ENCODE measurements at places on chromosomes 16 and 17.
A peak's percentile ranks its signal among the peaks of the same experiment; 100 is the strongest.

- DNase-seq: peak; percentile 69
These were observed 23.2 kb downstream of the DYNC1LI2 start for GRCh38 chr16:66728117-66728787.

- DNase-seq: no peak
These were observed 11.8 kb downstream of the BCAR1 start for GRCh38 chr16:75239542-75240122.

DNA sequence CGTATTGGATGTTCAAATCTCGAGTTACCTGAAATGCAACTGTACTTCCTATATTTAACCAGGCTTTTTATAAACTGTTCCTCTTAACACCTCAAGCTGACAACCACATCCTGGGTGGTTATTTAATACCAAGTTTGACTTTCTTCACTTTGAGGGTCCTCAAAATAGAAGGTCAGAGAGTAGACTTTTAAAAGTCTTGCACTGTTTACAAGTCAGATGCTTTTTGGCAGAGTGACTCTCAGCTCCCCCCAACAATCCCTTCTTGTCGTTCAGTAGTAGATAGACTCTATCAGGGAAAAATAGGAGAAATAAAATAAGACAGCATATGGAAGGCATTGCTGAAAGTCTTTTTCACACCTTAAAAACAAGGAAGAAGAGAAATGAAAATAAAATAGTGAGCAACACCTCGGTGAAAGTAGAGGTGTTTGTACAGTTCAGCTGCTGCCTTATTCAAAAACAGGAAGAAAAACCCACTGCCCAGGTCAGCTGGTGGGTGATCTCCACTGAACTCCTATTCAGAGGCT, 650.4 kb downstream of the WWOX start:
- DNase-seq: no peak

DNA sequence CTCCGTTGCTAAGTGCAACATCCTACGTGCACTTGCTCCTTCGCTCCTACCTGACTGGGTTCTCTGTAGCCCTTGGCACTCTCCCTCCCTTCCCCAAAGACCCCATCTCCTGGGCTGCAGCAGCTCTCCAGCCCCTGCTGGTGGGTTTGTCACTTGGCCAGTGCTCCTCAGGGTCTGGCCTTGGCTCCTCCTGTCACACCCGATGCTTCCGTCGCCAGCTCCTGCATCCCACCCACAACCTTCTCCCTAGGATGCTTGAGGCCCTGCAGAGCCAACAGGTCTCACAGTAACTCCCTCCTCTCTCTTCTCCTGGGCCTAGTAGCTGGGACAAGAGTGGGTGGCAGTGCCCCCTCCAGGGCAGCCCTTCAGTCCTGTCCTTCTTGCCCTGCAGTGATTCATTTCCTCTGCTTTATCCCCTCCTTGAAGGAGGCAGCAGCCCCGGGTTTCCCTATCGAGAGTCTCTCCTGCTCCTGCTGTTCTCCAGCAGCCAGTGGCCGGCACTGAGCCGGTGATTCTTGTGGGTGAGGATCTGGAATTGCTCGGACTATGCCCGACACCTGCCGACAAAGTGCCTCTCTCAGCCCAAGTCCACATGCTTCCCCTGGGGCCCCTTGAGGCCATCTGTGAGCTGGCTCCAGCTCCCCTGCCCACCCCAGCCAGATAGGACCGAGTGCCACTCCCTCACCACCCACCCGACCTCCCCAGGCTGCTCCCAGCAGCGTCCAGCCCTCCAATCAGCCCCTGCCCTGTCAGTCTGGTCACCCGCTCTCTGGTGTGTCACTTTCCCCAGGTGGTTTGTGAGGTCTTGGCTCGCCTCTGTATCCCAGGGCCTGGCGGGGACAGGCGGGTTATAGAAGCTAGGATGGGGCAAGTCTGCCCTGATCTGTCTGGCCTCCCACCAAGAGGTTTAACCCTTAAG, 3.8 kb downstream of the LITAFD start:
- DNase-seq: peak; percentile 46

DNA sequence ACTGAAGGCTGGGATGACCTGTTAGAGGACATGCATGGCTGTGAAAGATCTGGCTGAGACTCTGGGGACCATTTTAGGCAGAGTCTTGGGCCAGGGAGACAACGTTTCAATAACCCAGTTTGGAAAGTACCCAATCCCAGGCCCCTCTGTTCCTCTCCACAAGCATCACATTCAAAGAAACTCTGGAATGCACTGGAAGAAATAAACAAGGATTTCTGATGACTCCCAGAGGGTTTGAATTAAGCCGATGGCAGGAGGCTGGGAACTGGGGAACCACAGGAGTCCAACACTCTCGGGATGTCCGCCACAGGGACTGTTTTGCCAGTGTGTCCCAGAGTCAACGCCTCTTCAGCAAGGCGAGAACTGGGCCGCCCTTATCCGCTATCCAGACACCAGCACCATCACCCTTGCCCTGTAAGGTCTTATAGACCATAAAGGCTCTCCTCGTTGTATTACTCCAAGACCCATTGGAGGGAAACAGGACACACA, 3.3 kb downstream of the PMP22 start:
- DNase-seq: no peak

- no peak for DNase-seq
These were observed 468 bp downstream of the IL4R start for GRCh38 chr16:27314161-27314723.

DNA sequence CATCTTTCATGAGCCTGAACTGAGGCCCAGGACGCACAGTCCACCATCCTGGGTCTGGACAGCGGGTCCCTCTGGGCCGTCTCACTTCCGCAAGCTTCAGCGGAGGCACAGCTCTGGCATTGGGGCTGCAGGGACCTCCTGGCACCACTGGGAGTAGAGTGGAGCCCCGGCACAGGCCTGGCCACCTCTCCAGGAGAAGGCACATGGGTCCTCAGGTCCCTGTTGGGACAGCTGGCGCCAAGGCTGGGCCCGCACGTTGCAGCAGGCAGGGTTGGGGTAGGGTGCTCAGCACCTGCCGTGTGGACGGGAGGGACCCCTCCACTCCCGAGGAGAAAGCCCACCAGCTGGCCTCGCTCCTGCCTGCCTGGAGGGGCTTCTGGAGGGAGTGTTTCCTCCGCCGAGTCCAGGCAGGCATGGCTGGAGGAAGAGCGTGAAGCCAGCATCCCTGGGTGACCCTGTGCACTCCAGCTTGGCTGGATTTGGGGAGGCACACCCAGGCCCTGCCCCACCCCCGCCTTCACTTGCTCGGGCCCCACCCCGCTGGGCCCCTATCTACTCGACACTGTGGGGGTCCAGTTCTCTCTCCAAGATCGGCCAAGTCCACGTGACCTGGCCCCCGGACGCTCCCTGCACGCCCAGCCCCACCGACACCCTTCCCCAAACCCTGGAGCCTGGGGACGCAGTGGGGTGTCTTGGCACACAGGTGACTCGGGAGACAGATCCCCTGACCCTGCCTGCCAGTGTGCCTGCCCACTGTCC, 6.6 kb upstream of the METRNL start:
- no peak for DNase-seq

DNA sequence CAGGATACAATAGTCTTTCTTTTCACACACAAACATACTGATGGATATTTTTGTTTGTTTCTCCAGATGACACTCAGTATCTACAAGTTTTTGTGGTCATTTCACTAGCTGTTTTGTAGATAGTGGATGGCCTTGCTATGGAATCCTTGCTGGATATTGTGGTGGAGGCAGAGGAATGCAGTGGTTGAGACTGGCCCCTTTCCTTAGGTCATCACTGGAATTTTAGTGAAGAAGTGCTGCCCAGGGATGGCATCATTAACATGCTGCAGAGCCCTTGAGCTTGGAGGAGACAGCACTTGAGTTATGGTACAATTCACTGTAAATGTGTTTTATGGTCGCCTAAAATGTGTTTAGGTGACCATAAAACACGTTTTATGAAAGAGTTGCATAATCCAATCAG, 455.9 kb upstream of the HSBP1 start:
- DNase-seq: no peak

- DNase-seq: no peak
These were observed 3.0 kb downstream of the CES3 start for GRCh38 chr16:66964049-66964448.

DNA sequence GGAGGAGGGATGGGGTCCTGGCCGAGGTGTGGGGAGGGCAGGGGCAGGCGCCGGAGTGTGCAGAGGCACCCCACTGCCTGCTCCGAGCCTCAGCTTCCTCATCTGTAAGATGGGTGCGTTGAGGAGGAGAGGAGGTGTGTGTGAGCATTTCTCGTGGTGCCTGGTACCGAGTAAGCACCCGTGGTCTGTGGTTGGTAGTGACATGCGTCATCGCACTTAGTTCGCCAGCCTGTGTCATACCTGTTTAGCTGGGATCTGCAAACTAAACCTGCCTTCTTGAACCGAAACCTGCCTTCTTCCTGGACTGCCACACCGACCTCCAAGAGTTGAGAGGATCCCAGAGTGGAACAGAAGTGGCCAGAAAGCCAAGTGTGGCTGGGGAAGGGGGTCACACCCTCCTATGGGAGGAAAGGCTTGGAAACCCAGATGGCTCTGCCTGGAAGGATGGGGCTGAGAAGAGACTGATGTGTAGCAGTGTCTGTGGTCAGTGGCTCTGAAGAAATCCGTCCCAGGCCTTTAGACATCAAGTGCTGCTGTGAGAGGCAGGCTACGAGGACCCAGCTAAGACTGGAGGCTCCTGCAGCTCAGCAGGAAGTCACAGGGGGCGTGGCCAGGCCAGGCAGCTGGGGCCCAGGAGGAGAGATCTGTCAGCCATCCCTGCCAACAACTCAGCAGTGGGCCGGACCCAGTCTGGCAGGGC, 162.6 kb upstream of the PLCG2 start:
- no peak for DNase-seq

- DNase-seq: no peak
These were observed 2.2 kb upstream of the PLEKHH3 start for GRCh38 chr17:42678951-42679491.

- DNase-seq: no peak
These were observed 9.7 kb upstream of the RAI1 start for GRCh38 chr17:17671369-17672129.

DNA sequence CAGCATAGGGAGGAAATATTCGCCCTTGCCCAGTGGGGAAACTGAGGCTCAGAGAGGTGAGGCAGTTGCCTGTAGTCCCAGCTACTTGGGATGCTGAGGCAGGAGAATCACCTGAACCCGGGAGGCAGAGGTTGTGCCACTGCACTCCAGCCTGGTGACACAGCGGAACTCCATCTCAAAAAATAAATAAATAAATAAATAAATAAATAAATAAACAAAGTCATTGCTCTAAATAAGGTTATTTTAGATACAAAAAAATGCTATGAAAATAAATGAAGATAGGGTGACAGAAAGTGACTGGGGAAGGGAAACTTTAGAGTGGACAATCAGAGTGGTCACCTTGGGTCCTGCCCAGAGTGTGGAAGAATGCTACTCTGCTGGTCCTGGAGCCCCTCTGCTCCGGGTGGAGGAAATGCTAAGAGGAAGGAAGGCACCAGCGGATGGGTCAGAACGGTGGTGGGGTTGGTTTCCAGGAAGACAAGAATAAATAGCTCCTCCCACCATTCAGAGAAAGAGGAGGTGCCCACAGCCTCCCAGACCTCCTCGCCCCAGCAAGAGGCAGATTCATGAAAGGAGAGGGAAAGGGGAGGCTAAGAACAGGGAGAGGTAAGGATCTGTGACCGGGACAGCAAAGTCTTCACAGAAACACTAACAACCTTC, 17.6 kb downstream of the TRPV3 start:
- peak; percentile 1 for DNase-seq

- DNase-seq: no peak
These were observed 16.5 kb upstream of the SPNS3 start for GRCh38 chr17:4417129-4417667.

DNA sequence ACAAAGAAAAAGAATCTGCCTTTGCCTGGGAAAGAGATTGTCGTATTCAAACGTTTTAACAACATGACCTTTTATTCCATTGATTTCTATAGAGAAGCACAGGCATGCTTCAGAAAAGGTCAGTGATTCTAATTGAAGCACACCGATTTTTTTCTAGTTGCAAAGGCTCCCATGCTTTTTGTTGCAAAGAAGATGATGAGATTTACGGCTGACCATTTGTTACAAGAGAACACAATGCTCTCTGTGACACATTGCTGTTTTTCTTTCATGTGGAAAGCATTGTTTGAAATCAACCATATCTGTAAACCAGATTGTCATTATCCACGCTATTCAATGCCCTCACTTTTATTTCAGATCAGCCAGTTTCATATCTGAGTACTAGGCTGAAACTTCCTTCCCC, 99.8 kb downstream of the NLK start:
- DNase-seq: no peak

DNA sequence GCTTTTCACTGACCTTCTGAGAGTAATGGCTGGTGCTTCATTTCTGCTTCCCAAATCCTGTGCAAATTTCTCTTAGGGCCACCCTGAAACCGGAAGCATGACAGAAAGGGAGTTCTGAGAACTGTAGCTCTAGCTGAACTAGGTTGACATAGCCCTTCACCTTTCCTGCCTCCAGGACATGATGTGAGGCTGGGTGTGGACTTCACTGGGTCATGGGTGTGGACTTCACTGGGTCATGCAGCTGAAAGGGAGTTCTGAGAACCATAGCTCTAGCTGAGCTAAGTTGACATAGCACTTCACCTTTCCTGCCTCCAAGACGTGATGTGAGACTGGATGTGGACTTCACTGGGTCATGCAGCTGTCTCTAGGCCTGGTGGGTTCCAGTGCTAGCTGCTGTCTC, 54.3 kb upstream of the NLRP1 start:
- DNase-seq: no peak

DNA sequence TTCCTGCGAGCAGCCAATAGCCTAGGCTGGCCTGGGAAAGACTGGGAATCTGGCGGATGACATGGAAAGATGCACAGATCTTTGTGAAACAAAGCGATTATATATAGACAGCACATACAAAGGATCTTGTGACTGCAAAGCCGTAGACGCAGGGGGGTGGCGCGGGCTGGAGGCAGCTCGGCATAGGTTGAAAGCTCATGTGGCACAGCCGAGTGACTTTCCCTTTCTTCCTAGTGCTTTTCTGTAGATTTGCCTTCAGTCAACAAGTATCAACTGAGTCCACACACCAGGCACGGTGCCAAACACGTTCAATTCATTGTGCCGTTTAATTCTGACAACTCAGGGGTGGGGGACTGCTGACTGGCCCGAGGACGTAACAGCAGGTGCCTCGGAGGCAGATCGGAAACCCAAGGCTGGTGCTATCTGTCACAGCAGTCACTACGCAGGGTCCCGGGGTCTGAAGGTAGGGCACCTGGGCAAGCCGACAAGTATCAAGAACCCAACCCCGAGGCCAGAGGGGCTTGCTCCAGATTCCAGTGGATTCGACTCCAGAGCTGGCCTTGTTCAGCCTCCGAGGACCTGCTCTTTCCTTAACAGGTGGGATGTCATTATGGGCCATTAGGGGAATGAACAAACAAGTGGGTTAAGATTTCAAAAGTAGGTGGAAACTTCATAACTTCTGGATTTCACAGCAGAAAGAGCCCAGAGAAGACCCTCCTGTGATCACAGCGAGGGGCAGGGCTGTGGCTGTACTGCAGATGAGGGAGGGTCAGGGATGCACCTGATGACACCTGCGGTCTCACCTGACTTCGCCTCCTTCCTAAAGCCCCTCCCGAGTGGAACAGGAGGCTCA, 5.9 kb downstream of the PAM16 start:
- DNase-seq: no peak

GRCh38 chr17:66814026-66814425, 20.9 kb upstream of the CACNG5 start:
- DNase-seq: no peak

Measured in D341Med (cell line).